ENCODE measurements at places on chromosomes 4 and X. TPM values are rescaled to one million over a fixed set of nuclear protein-coding genes. Genes with fewer than 3 reads are reported as not detected.

Gene HMX1
- total RNA-seq: not detected

Gene F11
- total RNA-seq: not detected

Gene GLRA3
- not detected for total RNA-seq

Gene NALF2
- 0.23 TPM for total RNA-seq

- DNase-seq: no peak
Measured at GRCh38 chr4:8897251-8898167, 25.9 kb upstream of the HMX1 start.

DNA sequence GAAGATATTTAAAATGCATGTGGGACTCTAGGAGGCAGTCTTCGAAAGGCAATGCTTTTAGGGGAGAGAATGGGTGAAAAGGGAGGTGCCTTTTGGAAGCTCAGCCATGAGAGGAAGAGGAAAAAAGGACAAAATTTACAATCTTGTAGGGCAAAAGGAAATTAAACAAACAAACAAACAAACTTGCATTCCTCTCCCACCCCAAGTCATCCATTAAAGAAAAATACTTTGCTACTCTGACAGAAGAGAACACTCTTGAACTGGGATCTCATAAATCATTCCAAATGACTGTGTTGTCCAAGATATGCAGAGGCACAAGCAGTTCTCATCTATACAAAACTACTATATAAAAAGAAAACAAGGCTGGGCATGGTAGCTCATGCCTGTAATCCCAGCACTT is 46.7 kb downstream of the HELQ start:
- no peak for DNase-seq

- DNase-seq: no peak
Measured at GRCh38 chr4:169209388-169209883, 61.3 kb downstream of the SH3RF1 start.

GRCh38 chr4:95181243-95181995 is 367.4 kb downstream of the UNC5C start:
- DNase-seq: no peak

DNA sequence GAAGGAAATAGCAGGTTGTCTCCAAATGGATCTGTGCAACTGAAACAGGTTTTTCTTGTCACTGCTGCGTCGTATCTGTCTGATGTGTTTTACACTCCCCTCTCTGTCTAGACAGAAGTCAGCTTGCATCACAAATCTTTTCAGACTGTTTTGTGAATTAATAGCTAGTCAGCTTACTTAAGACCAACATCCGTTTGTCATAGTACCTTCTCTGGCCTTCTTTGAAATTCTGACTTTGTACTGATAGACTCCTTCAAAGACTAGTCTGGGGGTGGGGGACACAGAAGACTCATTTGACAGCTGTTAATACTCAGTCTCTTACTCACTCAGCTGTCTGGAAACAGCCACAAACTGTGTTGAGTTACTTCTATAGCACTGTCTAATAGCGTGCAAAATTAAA is 197.8 kb downstream of the PALLD start:
- DNase-seq: no peak

- DNase-seq: no peak
Measured at GRCh38 chr4:47386561-47387235, 76.8 kb downstream of the COMMD8 start.

DNA sequence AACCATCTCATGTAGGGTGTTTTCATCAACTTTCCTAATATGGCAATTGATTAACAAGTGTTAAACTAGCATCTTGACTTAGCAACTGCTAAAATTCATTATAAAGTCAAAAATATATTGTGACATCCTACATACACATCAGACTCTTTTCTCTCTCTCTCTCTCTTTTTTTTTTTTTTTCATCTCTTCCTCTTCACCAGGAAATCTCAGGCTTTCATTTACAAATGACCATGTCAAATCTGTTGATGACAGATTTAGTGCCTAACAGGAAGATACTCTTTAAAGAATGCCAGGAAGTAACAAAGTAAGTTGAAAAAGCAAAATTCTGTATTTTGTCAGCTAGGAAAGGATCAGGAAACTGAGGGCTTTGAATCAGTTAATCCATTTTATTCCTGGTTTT is 365.5 kb downstream of the PCDH7 start:
- DNase-seq: no peak

DNA sequence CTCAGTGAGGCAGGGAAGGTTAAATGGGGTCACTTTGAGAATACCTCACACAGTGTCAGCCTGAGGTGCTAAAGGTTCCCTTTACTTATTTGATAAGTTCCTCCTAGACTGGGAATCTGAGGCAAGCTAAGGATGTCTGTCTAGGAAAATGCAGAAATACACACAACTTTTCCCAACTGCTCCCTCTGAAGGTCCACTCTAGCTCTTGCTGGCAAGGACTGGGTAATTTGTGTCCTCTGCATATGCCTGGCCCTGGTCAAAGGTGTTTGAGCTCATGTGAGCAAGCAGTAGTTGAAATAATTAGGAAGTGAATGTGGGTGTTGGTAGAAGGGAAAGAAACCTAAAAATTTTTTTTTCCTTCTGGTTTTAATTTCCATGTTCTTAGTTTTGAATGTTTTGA is 21.3 kb downstream of the TXLNG start:
- no peak for DNase-seq

GRCh38 chr4:165947019-165947418 is 74.0 kb downstream of the TLL1 start:
- DNase-seq: no peak

All from activated CD8-positive, alpha-beta memory T cell treated with anti-CD3 and anti-CD28 coated beads, Interleukin-2, amount 10 ng/mL, durations not matched to agents 7 days and 5 days (primary cell).